ENCODE measurements at places on chromosomes 12 and 14.

DNA sequence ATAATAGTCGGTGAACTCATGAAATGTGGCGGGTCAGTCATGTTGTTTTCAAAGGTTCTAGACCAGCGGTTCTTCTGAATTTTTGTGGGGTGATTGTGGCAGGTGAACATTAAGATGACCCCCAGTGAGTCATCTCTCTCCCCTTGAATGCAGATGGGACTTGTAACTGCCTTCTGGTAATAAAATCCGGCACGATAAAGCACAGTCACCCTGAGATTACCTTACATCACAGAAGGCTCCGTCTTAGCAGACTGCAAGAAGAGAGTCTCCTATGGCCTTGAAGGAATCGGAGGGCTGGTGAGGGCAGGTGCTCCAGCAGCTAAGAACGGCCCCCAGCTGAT lies 189.6 kb downstream of the FOXN3 start:
- DNase-seq: no peak

DNA sequence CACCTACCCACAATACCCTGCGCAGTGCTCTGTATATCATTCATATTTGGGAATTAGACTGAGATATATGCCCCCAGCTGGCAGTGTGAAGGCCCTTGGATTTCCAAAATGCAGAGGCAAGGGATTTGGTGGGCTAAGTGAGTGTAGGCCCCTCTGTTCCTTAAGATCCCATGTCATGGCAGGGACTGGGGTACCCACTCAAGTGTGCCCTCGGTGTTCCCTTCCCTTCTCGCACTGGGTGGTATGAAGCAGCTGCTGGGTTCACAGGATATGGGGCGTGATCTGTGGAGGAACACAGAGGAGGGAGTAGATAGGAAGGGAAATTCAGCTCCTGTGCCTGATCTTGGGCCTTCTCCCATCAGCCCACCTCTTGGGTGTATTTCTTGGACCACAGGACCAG lies 63.1 kb upstream of the VASH1 start:
- DNase-seq: no peak

- DNase-seq: no peak
These were observed 23.5 kb downstream of the ATG14 start for GRCh38 chr14:55388160-55388559.

- peak; percentile 43 for DNase-seq
These were observed 4.5 kb downstream of the DAO start for GRCh38 chr12:108884116-108885012.

DNA sequence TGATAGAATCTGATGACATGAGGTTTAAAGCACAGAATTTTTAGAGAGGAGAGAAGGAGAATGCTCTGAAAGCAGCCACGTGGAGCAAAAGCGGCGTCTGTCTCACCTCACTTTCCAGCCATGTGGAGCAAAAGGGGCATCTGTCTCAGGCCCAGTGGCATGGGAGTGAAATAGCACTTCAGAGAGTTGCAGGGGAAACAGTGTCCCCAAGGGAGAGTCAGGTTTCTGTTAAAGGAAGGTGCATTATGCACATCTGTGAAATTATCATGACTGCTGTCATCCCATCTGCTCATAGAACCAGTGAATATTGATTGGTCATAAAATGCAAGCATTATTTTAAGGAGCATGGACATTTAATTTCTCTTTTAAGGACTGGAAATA lies 124.0 kb downstream of the BICD1 start:
- DNase-seq: no peak

- DNase-seq: no peak
These were observed 11.5 kb downstream of the MYO1H start for GRCh38 chr12:109359131-109359690.

DNA sequence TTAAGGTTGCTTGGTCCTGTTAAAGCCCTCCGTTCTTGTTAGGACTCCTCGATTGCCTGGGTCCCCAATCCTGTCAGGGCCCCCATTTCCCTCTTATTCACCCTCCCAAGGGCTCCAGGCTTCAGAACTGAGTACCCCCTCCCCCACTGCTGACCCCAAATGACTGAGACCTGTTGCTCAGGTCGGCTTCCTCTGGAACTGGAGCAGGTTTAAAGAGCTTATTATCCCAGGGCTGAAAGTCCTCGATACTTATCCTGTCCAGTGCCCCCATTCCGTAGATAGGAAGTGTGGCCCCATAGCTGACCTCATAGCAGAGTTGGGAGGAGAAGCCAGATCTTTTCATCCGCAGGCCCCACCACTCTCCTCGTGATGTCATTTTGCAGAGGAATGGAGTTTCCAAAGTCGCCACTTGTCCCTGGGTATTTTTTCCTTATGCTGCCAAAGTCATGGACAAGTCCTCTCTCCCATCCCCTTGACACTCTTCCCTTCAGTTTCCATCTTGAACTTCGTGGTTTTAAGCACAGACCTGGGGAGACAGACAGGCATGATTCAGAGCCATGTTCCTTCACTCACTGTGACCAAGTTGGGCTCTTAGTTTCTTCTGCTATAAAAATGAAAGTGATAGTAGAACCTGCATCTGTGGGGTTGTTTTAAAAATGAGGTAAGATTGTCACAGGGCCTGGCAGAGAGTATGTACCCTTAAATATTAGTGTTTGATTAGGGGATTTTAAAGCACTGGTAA lies 1.2 kb downstream of the USP30 start:
- DNase-seq: peak; percentile 33

GRCh38 chr14:77139540-77140358 lies 1.8 kb downstream of the ZDHHC22 start:
- DNase-seq: peak; percentile 39

- DNase-seq: no peak
These were observed 56.5 kb upstream of the TBX3 start for GRCh38 chr12:114740448-114740847.

DNA sequence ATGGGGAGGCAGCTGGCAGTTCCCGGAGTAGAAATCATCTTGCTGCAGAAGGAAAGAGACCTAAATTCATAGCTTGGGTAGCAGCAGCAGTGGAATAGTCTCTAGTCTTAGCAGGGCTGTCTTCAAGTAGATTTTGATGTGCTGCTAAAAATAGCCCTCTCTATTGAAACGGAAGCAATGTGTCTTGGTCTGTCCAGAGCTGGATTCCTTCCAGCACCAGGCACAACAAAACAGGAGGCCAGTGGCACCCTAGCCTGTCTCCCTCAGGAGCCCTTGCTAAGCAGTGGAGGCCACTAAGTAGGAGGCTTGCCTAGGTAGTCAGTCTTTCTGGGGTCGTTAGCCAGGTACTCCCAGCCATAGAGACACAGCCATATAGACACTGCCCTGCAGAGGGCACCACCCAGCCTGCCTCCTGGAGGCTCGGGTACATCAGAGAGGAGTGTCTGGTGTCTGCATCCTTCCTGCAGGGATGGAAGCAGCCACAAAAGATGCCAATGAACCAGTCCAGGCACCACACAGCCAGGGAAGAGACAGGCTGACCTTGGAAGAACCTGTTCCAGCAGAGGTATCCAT lies 97.5 kb downstream of the CRACR2A start:
- DNase-seq: no peak

GRCh38 chr12:12064596-12064995 lies 6.1 kb upstream of the BCL2L14 start:
- DNase-seq: no peak

GRCh38 chr12:93230326-93230720 lies 147.4 kb upstream of the NUDT4 start:
- DNase-seq: no peak

DNA sequence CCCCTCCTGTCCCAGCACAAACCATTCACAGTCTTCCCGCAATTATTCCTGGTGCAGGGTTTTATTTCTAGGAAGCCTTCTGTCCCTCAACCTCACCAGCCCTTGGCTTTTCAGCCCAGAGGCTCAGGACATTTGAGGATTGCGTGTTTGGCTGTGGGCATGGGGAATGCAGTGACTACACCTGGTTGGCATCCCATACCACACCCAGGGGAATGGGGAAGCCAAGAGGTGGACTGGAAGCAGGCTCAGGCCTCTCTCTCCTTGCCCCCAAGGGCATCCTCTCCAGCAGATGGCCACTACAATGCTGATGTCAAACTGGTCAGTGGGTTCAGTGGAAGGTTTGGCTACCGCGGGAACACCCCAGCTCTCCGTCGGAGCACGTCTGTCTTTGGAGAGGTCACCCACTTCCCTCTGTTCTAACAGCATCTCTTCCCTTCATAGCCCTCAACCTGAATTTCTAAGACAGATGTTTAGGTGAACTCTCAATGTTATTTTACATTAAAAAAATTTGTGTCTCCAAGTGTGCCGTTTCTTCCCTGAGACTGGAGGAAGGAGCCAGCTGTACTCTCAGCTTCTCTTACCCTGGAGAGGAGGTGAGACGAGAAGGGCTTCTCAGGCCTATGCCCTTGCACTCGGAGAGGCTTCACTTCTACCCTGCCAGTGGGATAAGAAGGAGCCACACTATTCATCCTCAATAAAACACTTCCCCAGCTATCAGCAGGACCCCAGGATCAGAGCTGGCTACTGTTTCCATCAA lies 35.5 kb downstream of the DCAF4 start:
- DNase-seq: no peak

GRCh38 chr12:121232163-121232562 lies 22.2 kb downstream of the P2RX4 start:
- no peak for DNase-seq

- DNase-seq: no peak
These were observed 12.5 kb downstream of the PLEKHG6 start for GRCh38 chr12:6322969-6323339.

- DNase-seq: no peak
These were observed 13.3 kb downstream of the RNASE3 start for GRCh38 chr14:20904393-20905029.

DNA sequence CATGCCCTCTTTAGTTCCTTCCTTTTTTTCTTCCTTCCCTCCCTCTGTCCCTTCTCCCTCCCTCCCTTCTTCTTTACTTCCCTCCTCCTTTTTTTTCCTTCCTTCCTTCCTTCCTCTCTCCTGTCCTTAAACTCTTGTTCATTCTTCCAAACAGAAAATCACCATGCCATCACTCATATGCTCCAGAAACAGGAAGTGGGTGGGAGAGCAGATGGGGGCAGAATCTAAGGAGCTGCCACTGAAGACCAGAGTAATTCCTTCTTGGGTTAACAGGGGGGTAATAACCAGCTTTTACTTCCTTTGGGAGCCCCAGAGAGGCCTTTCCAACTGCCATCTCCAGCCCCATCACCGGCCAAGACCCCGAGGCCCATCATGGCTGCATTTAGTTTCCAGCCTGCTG lies 51.2 kb downstream of the SVOP start:
- DNase-seq: no peak

DNA sequence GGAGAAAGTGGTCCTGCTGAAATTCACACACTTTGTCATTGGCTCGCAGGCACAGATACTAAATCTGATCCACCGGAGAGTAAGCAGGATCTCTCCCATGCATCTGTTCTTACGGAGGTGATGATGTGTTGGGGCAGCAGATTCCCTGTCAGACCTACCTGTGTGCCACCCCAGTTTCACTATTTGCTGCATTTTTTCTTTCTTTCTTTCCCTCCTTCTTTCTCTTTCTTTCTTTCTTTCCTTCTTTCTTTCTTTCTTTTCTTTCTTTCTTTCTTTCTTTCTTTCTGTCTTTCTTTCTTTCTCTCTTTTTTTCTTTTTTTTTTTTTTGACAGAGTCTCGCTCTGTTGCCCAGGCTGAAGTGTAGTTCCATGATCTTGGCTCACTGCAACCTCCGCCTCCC lies 37.4 kb downstream of the WSCD2 start:
- DNase-seq: no peak

GRCh38 chr12:38886064-38886463 lies 19.3 kb downstream of the CPNE8 start:
- DNase-seq: no peak

- DNase-seq: no peak
These were observed 37.2 kb downstream of the HECTD1 start for GRCh38 chr14:31170411-31170810.

- no peak for DNase-seq
These were observed 204.0 kb downstream of the AACS start for GRCh38 chr12:125269276-125269675.

- no peak for DNase-seq
These were observed 29.5 kb downstream of the ACTN1 start for GRCh38 chr14:68949601-68949965.

- no peak for DNase-seq
These were observed 32.4 kb downstream of the PIGH start for GRCh38 chr14:67567654-67568053.

- DNase-seq: no peak
These were observed 1.9 kb downstream of the PPP1R3E start for GRCh38 chr14:23300687-23301223.

DNA sequence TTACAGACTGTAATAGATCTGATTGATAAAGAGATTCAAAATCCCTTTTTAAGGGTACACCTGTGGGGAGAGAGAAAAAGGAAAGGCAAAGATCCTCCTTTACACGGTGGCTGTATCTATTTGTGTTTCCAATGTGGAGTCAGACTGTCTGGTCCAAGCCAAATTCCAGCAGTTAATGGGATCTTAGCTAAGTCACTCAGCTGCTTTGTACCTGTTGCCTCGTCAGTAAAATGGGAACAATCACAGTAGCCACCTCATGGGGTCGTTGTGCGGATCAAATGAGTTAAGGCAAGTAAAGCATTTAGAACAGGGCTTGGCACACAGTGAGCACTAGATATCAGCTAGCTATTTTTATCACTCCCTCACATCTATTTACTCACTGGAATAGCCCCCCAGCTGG lies 46.9 kb downstream of the EFCAB11 start:
- no peak for DNase-seq

DNA sequence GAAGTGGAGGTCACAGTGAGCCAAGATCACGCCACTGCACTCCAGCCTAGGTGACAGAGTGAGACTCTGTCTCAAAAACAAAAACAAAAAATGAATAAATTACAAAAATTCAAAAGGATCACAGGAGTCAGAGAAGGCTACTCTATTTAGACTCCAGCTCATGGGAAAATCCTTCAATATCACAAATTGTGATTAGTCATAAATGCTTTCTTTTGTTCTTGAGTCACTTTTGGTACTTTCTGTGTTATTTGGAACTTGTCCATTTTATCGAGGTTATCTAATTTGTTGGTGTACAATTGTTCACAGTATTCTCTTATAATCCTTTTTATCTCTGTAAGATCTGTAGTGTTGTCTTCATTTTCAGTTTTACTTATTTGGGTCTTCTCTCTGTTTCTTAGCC lies 18.9 kb downstream of the ALDH2 start:
- DNase-seq: no peak

DNA sequence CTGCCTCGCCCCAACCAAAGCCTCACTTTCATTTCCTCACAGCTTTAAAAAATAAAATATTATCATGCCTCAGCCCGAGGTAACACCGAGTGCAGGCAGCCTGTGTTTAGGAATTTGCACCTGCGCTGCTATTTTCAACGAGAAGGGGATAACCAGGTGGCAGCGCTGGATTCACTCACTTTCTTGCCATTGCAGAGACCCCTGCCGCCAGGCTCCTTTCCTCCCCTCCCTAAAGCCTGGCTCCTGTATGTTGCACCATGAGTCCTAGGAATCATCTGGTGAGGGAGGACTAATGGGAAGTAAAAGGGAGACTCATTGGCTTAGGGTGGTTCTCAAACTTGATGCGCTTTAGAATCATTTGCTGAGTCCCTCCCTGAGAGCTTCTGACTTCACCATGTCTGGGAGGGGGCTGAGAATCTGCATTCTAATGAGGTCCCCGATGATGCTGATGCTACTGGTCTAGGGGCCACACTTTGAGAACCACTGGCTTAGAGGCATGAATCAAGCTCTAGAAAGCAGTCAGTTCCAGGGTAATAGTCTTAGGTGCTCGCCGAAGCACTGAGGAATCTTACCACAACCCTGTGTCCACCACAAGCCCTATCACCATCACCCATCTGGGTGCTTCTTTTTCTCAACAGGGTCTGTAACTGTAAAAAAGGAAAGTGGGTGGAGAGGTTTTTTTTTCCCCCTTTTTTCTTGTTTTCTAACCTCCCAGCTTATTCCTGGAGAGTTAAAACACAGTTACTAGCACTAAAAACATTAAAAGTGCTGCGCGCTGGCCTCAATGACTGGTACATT lies 83.8 kb downstream of the SLC38A1 start:
- DNase-seq: no peak

All from T-helper 2 cell treated with Interferon-gamma antibody and Interleukin-4, amounts not matched to agents 5 μg/mL and 100 μg/mL, for 36 hours (primary cell).